ENCODE measurements at places on chromosomes 12 and 14.

DNA sequence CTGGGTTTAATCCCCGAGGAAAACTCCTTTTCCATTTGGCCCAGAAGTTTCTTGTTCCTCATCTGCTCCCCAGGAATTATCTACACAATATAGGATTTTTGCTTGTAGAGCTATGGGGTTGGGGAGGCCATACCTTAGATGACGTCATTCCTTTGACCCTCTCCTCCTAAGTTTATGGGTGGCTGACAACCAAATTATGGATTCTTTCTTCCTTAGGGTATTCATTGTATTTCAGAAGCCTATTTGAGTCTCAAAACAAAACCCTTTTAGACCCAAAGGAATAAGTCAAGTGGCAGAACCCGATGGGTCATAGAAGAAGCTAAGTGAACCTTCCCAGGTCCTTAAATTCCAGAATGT lies 14.2 kb downstream of the PROX2 start:
- DNase-seq = no peak

DNA sequence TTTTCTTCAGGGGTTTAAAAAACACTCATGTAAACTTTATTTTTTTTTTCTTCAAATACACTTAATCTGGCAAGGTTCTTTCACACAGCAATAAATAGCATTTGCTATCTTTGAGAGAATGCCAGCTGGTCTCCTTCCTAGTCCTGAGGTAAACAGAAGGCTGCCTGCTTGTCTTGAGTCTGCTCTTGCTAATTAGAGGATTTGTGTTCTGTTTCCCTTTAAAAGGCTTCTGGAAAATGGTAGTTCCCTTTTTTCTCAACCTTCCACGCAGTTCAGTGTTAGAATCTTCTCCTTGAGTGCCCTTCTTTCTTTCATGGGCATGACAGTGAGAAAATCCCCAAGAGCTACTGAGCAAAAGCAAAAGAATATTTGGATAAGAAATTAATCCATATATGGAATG lies 92.3 kb upstream of the DCN start:
- no peak for DNase-seq

GRCh38 chr12:80627782-80628181 lies 79.7 kb upstream of the MYF6 start:
- no peak for DNase-seq

DNA sequence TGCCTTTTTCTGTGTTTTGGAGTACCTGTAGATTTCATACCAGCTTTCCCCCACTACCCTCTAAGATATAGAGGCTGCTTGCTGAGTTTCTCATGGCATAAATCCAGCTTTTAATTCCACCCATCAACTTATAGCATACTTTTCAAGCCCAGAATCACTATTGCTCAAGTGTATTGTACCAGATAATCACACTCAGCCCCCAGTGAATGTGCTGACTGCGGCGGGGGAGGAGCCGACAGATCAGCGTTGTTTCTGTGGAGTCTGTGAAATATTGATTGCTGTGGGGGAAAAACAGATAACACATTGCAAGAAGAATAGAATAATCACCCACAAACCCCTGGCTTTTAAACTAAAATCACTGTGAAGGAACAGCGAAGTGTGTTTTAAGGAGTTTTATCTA lies 296.1 kb downstream of the TMEM132D start:
- no peak for DNase-seq

- no peak for DNase-seq
These were observed 20.7 kb downstream of the VTI1B start for GRCh38 chr14:67653651-67654280.

DNA sequence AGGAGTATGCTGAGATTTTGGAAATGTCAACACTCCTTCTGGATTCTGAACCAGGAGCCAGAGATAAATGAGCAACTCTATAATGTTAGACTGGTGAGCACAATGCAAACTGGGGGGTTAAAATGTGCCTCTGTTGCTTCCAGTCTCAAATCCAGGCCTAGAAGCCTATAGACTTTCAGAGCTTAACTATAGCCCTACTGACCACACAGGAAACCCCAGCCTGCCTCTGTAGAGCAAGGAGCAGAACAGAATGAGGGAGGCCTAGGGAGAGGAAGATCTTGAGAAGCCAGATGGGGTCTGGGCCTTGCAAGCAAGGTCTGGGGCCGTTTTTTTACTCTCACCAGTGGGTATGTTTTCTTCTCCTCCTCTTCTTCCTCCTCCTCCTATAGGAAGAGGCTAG lies 225.4 kb upstream of the KITLG start:
- no peak for DNase-seq

DNA sequence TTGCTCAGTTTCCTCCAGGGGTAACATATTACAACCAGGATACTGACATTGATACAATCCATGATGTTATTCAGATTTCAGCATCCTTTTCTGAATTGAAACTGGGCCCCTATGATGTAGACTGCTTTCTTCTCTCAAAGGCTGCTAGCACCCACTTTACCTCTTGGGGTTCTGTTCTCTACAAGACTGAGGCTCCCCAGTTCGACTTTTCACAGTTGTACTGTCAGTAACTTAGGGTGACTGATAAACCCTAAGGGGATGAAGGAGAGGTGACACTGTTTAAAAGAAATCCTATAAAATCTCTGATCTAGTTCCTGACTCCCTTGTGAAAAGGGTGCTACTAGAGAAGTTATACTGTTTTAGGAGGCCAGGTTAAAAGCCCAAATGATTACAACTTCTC lies 818 bp downstream of the VPS33A start:
- DNase-seq = no peak

DNA sequence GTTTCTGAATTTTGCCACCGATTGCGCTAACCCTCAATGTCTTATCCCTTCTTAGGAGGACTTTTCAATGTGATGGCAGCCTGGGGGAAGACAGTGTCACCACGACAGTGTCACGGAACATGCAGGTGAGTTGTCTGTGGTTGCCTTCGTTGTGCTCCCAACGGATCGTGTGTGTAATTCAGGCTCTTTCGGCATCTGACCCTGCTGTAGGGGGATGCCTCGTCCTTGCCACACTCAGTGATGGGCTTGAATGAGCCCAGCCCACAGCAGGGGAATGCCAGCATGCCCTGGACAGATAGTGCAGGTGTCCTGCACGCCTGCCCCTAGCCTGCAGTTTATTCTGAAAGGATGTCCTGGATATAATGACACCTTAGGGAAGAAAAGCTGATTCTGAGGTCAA lies 123.8 kb upstream of the RTL1 start:
- no peak for DNase-seq

- no peak for DNase-seq
These were observed 45.0 kb upstream of the PLEKHG7 start for GRCh38 chr12:92657770-92658169.

GRCh38 chr12:91057368-91058165 lies at the start of gene KERA:
Gene KERA, minus strand, starts transcription at chr12:91058024. Its CDS starts 1,743 bp downstream, at chr12:91056281.
- DNase-seq = no peak

GRCh38 chr14:55977392-55978150 lies 140.6 kb upstream of the PELI2 start:
- DNase-seq = no peak
